ENCODE measurements at places on chromosomes 7 and 10.

GRCh38 chr10:78178940-78179339, 145.3 kb downstream of the RPS24 start:
- DNase-seq: no peak

- no peak for DNase-seq
Observed at GRCh38 chr7:143967398-143967797, 12.8 kb downstream of the OR2F1 start.

GRCh38 chr10:12834116-12834665, 167.3 kb downstream of the CCDC3 start:
- no peak for DNase-seq

- DNase-seq: no peak
Observed at GRCh38 chr7:22025983-22026382, 80.3 kb upstream of the CDCA7L start.

- DNase-seq: no peak
Observed at GRCh38 chr7:130157700-130158099, 47.5 kb downstream of the TMEM209 start.

DNA sequence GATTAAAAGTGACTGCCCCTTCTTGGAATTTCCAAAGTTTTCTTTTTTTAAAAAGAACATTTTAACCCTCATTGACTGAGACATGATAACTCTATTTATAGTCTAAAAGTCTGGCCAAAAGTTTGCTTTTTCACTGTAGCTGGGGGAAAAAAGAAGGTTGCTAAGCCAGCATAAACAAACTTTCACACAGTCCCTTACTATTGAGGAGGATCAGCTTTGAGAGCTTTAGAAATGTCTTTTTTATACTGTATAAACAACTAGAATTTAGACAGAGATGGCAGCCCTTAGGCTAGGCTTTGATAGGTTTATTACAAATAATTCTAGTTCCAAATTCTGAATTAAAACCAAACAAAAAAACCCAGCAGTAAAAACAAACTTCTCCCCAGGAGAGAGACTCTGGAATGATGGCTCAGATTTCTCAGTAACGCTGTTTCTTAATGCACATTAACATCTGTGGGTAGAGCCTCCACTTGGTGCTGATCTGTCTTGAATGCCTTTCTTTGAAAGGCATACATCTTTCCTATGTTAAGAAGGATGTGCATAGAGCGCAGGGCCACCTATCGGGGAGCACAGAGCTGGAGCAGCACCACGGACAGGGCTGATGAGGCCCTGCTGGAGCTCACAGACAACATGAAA, 100.9 kb upstream of the PDLIM1 start:
- DNase-seq: peak; percentile 64

DNA sequence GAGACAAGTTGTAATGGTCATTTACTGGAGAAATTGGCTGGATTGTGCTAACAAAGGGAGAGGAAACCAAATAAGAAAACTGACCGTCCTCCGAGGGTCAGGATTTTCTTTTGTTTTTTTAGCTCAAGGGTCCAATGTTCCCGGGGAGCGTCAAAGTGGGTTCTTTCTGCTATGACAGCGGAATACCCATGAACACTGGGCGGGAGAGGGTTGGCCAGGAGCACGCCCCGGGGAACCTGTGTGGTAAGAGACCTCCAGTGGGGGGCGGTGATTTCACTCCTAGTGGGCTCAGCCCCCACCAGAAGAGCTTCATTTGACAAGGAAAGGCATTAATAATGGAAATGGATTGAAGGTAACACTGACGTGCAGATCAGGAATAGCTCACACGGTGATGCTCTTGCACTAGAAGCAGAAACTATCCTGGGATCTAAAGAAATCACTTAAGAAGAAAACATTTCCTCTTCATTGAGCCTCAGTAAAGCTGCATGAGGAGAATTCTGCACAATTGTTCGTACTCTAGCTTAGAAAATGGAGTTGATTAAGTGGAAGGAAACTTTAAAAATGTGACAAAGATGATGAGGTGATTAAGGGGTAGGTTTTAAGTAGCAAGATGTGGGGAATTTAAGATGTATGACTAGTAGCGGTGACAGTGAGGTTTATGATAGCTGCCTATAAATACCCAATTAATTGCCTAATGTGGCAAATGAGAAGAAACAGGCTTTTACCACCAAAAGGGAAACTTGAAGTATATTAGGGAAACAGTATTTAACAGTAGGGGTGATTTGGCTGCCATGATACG, 627.2 kb downstream of the SUGCT start:
- no peak for DNase-seq

DNA sequence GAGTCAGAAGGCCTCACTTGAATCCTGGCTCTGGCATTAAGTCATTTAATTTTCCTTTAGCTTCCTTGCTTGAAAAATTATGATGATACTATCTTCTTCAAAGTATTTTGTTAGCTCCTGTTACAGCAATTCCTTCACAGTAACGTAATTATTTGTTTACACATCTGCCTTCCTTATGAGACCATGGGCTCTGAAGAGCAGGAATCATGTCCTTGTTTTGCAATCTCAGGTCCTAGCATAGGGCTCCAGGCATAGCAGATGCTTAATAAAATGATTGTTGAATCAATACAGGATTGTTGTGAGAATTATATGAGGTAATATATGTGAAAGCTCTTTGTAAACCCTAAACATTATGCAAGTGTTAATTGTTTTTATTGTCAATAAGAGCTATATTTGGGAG, 25.5 kb downstream of the KLHDC10 start:
- DNase-seq: no peak

- DNase-seq: no peak
Observed at GRCh38 chr7:87113077-87113476, 39.2 kb upstream of the DMTF1 start.

DNA sequence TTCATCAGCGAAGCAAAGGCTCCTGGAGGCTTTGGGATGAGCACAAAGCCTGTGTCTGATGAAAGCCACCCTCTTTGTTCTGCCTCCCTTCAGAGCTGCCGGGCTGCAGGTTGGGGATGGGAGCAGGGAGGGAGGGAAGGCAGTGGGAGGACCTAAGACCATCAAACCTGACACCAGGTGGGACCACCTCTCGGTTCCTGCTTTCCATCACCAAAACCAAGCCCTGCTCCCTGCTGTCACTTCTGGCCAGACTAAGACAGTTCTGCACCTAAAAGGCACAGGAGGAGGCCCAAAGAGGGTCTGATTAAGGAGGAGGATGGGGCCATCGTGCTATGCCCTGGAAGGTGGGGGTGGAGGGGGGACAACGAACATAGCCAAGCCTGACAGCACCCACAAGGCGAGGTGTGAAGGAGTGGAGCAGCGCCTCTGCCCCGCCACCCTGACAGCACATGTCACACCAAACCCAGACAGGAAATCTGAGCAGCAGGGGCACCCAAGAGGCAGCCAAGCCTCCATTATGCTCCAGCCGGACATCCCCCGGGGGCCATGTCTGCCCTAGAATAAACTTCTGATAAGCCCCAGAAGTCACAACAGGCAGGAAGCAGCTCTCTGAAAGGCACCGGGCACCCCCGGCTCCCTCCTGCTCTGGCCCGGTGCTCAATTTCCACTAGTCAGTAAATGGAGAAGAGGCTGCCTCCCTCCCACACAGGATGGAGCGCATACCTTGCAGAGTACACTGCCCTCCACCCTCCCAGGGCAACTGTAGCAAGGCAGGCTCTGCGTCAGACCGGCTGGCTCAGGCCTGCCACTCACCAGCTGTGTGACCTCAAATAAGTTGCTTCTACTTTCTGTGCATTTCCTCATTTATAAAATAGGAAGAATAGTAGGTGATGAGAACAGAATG, 48.9 kb downstream of the DLG5 start:
- no peak for DNase-seq

- DNase-seq: peak; percentile 82
Observed at GRCh38 chr7:98802088-98802780, 67.6 kb downstream of the TMEM130 start.

DNA sequence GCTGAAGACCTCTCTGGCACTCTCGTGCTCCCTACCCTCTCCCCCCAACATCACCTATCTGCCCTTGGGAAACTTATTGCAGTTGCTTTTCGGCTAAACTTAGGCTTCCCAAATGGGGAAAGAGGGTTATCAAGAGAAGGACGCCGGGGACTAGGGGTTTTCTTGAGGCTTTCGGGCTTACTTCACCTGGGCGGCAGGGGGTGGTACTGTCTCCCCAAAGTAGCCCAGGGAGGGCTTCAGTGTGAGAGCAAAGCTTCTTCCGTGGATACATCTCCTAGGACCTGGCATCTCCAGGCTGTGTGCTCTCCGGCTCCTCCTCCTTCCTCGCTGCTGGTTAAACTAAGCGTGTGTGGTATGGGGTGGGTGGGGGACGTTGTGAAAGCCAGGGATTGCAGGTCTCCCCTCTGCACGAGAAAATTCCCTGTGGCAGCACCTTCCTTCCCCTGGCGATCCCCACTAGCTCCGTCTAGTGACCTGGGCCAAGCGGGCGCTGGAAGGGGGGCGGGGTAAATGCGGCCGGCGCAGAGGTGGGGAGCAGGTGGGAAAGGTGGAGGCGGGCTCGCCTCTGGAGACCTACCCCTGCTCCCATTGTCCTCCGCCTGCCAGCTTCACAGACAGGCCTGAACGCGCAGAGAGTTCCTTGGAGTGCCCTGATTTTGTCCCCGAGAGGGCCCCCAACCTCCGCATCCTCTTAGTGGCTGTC, 1.1 kb downstream of the PLXDC2 start:
- peak; percentile 67 for DNase-seq

GRCh38 chr10:113922787-113923570, 68.5 kb downstream of the NHLRC2 start:
- DNase-seq: no peak

DNA sequence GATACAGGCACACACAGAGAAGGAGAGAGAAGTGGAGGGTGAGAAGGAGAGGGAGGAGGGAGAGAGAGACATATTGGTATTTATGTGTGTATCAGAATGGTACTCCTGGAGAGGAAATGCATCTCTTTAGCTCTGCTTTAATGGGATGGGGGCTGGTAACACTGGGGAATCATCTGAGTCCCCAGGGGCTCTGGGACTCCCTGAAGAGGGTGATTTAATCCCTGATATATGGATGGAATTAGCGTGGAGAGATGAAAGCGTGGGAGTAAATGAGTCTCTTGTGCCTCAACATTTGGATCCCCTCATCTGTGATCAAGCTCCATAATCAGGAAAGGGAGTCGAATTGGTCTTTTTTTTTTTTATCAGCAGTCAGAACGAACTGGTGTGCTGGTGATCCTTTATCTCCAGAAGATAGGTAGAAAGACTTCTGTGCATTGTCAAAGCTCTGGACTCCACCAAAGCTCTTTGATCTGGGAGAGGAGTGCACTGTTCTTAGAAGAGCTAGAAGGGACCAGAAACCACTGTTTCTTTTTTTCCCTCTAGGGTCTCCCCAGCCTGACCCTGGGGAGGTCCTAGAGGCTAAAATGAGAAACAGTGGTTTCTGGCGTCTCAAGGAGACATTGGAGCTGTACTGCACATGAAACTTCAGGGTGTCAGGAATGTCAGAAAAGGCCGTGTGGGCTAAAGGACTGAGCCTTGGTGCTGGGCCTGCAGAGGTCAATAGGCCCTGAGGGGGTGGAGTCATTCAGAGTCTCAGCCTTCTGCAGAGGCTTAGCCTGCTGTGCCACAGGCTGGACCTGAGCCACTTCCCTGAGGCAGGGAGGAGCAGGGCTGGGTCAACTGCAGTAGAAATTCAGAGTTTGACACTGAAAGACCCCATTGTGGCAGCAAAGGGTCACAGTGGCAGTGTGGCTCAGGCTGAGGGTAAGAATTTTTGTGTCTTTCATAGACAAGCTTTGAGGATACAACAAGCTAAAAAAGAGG, 234.4 kb upstream of the SLC26A5 start:
- DNase-seq: peak; percentile 59

DNA sequence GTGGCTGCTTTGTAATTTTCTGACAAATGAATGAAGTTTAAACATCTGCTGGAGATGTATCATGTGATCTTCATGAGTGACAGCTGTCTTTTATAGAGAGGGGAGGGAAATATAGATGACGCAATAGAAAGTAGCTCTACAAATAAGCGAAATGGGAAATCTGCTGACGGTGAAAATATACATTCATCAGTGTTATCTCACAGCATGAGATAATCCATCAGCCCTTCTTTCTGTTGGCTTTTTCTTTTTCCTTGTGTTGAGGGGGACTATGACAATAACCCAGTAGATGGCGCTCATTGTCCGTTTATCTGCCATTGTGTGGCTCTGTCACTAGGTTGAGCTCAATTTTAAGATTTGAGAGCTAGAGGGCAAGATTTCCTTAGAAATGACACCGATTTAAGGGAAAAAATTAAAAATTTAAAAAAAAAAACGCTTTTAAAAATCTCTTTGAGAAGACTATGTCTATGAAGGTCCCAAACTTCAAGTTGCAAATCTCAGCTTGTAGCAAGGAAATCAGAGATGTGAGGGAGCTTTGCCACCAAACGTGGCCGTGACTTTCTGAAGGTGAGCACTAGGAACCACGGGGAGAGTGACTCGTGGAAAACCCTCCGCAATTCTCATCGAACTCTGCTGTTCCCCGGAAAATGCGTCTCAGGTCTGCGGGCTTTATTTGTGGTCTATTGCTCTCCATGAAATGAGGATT, 114.6 kb upstream of the SFMBT2 start:
- DNase-seq: peak; percentile 64
